AG04450 (cell line): ENCODE measurements at places on chromosomes 2 and 18.
A peak's percentile ranks its signal among the peaks of the same experiment; 100 is the strongest.

DNA sequence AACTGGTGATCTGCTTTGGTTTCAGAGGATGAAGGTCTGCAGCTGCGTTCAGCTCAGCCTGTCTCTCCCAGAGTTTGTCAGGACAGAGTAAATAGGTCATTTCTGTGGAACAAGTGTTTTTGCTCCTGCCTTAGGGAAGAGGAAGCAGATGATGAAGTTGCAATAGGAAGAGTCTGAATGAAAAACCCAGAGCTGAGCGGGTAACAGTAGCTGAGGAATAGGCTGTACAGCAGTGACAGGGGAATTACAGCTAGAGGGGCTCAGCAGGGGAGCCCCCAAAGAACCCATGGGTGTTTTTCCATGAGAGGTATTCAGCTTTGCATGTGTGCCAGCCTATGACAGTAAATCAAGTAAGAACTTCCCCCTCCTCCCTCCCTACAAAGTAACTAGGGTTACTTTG lies 10.3 kb upstream of the CYBRD1 start:
- no peak for DNase-seq

DNA sequence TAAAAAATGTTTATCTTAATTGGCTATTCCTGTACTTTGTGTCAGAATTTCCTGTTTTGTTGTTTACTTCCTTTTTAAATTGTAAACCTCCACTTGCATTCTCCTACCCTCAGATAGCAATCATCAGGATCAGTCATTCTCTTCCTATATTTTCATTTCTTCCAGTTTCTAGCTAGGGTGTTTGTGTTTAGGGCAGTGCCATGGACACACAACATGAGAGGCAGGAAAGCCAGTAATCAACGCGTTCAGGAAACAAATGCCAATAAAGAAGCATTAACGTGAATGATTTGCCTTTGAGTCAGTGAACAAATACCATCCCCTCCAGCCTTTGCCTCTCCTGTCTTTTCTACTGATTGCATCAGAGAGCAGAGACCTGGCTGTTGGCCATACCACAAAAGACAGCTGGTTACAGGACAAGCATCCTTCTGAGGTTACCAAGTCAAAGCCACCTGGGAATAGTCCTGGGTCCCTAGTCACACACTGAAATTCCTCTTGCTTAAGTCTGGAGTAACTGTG lies 56.7 kb upstream of the FHL2 start:
- DNase-seq: peak; percentile 61

DNA sequence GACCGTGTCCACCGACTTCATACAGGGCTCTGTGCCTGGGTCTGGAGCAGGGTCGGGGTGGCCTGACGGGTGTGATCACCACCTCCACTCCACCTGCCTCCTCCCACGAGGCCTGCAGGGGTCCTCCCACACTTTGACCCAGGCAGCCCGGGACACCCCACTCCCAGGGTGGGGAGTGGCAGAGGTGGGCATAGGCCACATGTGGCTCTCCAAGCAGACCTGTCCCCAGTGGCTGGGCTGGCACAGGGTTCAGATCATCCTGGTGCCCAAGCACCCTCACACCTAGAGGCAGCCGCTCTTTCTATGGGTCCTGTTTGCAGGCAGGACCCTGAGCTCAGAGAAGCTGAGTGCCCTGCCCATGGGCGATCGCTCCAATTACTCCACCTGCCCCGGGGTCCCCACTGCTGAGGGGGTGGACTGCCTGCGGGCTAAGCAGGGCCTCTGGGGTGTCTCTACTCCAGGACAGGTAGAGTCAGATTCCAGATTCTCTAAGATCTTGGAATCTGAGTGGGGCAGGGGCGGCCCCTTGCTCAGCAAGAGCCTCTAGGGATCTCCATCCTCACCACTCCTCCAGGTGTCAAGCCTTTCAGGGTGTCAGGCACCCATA lies 1.4 kb downstream of the NEURL3 start:
- no peak for DNase-seq

DNA sequence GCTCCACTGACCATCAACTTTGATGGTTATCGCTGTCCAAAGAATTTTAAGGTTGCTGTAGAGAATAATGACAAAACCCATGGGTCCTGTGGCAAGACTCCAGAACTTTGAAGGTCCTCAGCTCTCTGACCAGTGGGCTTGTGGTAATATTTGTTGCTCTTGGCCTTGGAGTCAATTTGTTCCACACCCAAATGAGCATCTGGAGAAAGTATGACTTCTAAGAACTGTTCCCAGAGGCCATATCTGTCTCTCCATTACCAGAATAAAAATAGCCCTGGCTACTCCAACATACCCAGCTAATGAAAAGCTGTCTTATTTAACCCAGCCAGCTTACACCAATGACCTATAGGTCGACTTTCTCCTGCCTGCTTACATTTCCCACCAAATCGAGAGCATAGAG lies 466.4 kb downstream of the MEIS1 start:
- DNase-seq: no peak

GRCh38 chr2:44778221-44778654 lies 163.3 kb upstream of the SIX3 start:
- DNase-seq: no peak

DNA sequence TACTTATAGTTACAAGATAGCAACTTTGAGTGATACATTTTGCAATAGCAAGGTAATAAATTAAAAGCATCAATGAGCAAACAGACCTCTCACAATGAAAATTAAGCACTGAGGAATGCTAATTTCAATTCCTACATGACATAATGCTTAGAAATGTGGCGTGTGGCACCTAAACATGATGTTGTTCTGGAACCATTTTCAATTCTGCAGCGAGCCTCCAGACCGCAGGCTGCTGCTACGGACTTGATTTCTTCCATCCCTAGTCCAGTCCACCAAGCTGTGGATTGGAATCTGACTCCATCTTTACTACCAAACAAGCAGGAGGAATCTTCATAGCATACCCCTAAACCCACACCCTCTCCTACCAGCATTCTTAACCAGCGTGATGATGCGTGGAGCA lies 58.7 kb upstream of the ZNF397 start:
- DNase-seq: no peak

GRCh38 chr2:20722592-20723240 lies 55.8 kb downstream of the GDF7 start:
- no peak for DNase-seq

- DNase-seq: no peak
Measured at GRCh38 chr2:101395545-101396315, 8.4 kb upstream of the CREG2 start.
